NCI-H187 treated with DMSO at 0.1 percent for 48 hours (cell line): ENCODE measurements at places on chromosomes 5 and 9.

- DNase-seq, result no peak
Measured at GRCh38 chr5:80206282-80206681, 49.6 kb downstream of the SERINC5 start.

DNA sequence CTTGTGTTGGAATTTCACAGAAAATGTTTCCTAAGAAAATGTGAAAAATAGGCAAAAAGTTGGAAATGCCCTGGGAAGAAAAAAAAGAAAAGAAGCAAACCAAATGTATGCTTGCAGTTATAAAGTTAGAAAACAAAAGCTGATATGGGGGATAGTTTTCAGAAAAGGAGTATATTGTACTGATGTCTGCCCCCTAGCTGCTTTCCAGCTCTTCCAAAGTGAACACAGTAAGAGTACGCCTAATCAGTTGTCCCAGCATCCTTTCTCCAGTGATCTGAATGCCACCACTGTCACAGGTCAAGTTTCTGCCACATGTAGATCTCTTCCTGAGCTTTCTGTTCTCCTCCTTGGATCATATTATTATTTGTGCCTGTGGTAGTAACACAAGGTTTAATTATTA is 5.8 kb downstream of the TYRP1 start:
- DNase-seq, result no peak

- no peak for DNase-seq
Measured at GRCh38 chr5:173903396-173904140, 15.4 kb downstream of the CPEB4 start.

DNA sequence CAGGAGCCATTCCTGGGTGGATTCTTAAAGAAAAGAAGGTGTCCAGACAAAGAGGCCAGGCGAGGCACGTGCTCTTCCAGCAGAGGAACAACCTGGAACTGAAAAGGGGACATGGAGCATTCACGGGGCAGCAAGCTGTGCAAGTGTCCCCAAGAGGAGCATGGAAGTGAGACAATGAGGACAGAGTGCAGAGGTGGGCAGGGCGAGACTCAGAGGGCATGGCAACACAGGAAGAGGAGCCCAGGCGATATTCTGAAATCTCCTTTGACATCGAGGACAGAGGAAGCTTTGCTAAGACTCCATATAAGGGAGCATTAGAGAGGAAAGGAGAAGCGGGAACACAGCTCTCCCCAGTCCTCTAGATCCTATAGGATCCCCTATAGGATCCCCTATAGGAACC is 29.4 kb upstream of the SPATA31E1 start:
- DNase-seq, result no peak

GRCh38 chr5:150081541-150082283 is 4.6 kb downstream of the CSF1R start:
- DNase-seq, result no peak

DNA sequence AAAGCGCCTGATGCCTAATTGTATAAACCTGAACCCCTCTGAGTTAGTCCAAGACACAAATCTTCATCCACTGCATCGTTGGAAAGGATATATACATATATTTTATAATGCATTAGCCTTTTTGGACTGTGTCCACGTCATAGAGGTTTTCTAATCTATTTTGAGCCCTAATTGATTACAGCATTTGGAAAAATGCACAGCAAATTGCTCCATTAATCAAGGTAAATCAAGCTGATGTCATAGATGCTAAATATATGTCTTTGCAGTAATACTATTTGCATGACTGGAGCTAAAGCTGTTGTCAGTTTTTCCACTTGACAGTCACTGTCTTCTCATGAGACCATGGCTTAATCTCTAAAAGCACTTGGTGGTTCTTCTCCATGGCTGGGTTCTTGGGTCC is 483.5 kb upstream of the TNC start:
- no peak for DNase-seq
